ENCODE measurements at places on chromosomes 2 and 18. TPM values are rescaled to one million over a fixed set of nuclear protein-coding genes. Genes with fewer than 3 reads are reported as not detected.

HOXD4 gene
- polyA plus RNA-seq: not detected

TGIF1 gene
- 60.6 TPM for polyA plus RNA-seq

TLX2 gene
- polyA plus RNA-seq: not detected

DNA sequence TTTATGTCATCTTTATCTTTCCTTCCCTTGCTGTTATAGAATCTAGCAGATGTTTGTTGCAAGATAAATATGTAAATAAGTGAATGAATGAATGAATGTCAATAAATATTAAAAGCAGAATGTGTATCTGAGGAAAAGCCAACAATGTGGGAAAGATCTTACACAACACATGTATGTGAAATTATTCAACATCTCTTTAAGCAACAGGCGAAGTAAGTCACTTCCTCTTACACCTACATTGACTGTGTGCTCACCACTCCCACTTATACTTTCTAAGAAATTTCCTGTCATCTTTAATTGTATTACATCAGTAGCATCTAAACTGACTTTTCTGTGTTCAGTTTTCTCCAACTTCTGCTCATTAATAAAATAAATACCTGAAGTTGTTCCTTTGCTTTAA is 43.0 kb downstream of the RAD51AP2 start:
- DNase-seq: no peak

GRCh38 chr18:57353137-57353939 is 981 bp downstream of the ST8SIA3 start:
- DNase-seq: no peak

- no peak for DNase-seq
Measured at GRCh38 chr2:30447149-30448045, at the start of gene LCLAT1. TSS of gene LCLAT1 (plus strand) at chr2:30447246. CDS start at chr2:30525591, 78,345 bp downstream.

Data from AG04450 (cell line).